K562 (cell line): ENCODE measurements at places on chromosomes 7 and 10.

- DNase-seq = peak; percentile 87
These were observed 47.6 kb downstream of the PDGFA start for GRCh38 chr7:471866-472639.

DNA sequence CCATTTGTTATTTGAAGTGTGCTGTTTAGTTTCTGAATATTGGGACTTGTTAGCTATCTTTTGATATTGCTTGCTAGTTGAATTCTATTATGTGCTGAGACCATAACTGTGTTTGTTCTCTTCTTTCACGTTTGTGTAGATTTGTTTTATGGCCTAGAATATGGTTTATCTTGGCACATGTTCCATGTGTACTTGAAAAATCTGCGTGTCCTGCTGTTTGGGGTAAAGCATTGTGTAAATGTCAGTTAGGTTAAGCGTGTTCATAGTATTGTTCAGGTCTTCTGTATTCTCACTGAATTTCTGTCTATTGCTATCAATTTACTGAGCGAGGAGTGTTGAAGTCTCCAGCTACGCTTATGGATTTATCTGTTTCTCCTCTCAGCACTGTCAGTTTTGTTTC lies 19.4 kb downstream of the MMP21 start:
- no peak for DNase-seq

GRCh38 chr10:3776796-3777571 lies 8.0 kb downstream of the KLF6 start:
- DNase-seq = peak; percentile 55

DNA sequence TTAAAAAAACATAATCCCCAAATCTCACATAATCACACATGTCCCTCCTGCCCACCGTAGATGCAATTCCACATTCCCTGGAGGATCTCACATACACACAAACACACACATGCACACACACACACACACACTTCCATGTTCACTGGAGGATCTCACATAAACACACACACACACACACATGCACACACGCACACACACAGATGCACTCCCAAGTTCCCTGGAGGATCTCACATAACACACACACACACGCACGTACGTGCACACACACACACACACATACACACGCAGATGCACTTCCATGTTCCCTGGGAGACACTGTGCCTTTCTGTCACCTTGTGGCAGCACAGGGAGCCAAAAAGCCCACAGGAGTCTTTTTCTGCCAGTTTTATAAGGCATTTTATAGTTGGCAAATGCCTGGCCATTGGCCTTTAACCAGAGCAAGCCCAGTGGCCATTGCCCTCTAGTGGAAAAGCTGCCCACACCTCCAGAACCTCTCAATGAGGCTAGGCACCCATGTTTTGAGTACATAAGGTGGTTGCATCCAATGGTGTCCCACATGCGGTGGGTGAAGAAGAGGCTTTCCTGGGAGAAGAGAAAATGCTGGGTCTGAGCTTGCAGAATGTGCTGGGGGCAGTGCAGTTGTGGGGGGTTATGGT lies 115.4 kb upstream of the ACBD5 start:
- no peak for DNase-seq

DNA sequence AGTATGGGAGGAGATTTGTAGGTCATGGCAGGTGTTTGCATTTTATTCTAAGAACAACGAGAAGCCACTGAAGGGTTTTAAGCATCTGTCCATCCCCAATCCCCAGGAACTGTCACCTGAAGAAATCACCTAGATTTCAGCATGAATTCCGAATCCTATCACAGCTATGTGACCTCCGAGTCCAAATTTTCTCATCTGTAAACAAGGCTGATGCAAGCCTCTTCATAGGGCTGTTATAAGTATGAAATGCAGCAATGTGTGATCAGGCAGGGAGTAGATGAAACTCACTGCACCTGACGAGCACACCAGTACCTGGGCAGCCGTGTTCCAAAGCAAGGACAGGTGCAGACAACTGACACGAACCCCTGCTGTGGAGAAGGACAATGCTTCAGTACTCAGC lies 14.0 kb downstream of the HABP2 start:
- DNase-seq = no peak

DNA sequence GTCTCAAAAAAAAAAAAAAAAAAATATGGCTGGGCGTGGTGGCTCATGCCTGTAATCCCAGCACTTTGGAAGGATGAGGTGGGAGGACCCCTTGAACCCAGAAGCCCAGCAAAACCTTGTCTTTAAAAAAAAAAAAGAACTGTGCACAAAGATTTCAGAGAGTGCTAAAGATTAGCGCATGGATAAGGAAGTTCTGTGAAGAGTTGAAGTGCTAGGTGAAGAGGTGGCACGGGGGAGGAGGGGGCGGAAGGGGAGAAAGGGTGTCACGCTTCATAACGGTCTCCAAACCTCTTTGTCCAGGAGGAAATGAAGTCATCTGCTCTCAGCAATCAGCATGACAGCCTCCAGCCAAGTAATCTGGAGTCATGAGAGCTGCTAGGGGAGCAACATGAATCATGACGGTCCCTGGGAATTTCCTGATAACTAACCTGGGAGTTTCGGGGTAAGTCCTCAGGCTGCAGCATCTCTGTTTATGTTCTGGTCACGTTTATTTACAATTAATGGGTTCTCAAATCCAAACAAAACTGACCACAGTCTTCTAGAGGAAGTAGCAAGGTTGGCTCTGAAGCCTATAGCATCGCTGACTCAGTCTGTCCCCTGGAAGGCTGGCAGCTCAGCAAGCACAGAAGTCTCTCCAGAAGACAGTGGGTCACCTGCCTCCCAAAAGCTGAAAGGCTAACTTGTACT lies 1.9 kb upstream of the PLAU start:
- DNase-seq = peak; percentile 56

GRCh38 chr7:24319209-24319608 lies 35.2 kb downstream of the NPY start:
- DNase-seq = no peak

GRCh38 chr10:68231817-68232251 lies at the start of gene ATOH7:
Gene ATOH7, minus strand, starts transcription at chr10:68232113. Its CDS starts 436 bp downstream, at chr10:68231677.
- DNase-seq = no peak

- no peak for DNase-seq
These were observed 37.7 kb downstream of the LRMDA start for GRCh38 chr10:75469006-75469616.

GRCh38 chr7:94307399-94308048 lies 87.2 kb upstream of the COL1A2 start:
- no peak for DNase-seq

GRCh38 chr7:24926623-24927524 lies 53.1 kb downstream of the OSBPL3 start:
- no peak for DNase-seq

DNA sequence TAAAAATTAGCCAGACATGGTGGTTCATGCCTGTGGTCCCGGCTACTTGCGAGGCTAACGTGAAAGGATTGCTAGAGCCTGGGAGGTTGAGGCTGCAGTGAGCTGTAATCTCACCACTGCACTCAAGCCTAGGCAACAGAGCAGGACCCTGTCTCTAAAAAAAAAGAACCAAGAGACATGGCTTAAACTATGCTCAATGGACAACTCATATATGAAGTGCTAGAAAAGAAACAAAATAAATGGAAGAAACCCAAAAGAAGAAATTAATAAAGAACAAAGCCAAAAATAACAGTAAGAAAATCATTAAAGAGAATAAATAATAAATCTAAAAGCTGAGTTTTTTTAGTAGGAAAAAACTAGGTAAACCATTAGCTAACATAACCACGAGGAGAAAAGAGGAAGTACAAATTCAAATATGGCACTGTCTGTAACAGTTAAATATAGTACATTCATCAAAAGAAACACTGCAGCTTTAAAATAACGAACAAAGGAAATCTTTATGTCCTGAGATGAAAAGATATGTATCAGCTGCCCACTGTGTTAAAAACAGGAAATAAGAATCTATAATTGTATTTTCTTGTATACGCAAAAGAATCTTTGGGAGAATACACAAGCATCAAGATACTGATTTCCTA lies 48.7 kb downstream of the UPF2 start:
- DNase-seq = no peak

GRCh38 chr10:16765509-16766375 lies 51.5 kb downstream of the RSU1 start:
- peak; percentile 75 for DNase-seq

DNA sequence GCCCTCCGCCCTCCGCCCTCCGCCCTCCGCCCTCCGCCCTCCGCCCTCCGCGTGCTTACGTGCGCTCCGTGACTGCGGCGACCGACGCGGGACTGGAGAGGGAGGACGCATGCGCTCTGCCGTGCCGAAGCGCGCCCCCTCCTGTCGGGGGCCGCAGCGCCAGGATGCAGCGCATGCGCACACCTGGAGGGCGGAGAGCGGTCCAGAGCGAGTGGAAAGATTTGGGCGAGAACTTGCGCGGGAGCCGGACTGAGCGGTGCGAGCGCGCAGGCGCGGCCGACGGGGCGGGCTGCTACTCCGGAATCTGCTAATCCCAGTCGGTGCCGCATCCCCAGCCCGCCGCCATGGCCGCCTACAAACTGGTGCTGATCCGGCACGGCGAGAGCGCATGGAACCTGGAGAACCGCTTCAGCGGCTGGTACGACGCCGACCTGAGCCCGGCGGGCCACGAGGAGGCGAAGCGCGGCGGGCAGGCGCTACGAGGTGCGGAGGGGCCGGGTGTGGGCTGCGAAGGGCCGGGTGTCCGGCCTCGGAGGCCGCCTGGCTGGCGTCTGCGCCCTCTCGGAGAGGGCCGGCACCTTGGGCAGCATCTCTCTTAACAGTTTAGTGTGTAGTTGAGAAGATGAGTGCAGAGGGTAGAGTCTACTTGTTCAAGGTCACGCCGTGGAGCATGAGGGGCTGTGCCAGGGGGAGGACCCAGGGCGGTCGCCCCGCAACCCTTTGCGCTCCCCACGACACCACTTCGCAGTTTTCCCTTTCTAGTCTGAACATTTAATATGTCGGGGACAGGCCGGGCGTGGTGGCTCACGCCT lies at the start of gene PGAM1:
Gene PGAM1 (plus strand): TSS at position 228 of the 812 bp plus-strand sequence. CDS start 117 bp downstream, at position 345.
- peak; percentile 99 for DNase-seq

- DNase-seq = no peak
These were observed 61.9 kb upstream of the TNS3 start for GRCh38 chr7:47643716-47644400.

DNA sequence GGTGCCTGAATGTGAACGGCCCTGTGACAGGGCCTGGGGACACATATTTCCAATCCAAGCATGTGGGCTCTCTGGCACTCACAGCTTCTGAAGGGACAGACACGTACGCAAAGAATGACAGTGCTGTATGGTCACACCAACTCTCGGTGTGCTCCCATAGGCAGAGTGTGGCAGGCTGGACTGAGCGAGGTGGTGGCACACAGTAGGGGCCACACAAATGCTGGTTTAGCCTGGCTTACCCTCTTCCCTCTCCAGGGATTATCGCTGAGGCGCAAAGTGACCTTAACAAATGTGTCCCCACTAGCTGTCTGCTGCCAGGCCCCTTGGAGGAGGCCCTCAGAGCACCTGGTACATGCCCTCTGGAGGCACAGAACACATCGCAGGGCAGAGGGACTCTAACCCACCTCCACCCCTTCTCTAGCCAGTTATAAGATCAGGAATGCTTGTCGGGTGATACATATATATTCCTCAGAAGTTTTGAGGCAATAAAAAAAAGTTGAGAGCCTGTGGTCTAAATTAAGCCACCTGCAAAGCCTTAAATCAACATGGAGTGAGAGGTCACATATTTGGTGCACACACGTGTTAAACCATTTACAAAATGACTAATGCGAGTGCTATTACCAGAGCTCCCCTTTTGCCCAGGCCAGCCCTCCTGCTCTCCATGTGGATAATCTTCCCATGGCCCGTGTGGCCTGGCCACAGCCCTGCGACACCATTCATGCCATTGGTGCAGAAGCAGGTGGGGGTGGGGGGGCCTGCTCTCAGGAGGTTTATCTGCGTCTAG lies 262.8 kb upstream of the GRB10 start:
- no peak for DNase-seq

GRCh38 chr7:137276189-137276588 lies 67.3 kb downstream of the PTN start:
- no peak for DNase-seq

DNA sequence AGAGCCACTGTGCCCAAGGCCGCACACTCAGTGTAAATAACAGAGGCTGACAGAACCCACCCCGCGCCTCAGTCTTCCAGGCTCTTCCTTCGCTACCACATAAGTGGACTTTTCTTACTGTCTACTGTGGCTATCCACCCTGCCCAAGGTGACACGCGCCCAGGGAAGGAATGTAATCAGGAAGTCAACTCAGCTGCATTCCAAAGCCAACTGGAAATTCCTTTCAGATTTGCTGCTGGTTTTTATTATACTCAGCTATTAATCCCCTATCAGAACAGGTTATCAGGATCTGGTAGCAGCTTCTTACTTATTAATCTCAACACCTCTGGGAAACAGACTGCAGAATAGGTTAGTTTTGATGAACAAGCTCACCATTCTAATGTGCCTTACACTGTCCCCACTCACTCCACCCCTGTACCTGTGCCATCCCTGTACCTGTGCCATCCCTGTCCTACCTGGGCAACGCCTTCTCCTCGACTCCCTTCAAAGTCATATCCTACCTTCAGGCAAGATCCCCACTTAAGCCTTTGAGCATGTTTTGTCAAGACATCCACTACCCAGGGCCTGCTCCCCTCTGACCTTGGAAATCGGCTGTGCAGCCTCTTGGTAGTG lies 90.7 kb downstream of the NHLRC2 start:
- DNase-seq = no peak

GRCh38 chr7:74625446-74625845 lies 32.1 kb upstream of the GTF2I start:
- peak; percentile 11 for DNase-seq

- no peak for DNase-seq
These were observed 615.0 kb downstream of the ANKRD7 start for GRCh38 chr7:118839515-118839914.

DNA sequence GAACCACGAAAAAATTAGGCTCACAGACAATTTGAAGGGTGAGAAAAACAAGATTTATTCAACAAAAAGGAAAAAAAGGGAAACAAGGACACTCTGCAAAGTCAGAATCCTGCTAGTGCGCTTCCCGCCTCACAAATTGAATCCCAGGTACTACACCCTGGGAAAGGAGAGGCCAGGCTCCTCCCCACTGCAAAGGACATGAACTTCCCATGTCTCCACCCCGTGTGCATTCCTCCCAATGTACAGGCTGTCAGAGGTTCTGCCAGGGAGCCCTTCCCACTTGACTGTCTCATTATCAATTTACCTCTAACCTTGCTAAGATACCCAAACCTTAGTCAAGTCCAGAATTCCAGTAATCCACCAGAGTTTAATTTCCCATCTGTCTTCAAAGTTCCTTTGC lies 70.4 kb upstream of the CDK1 start:
- DNase-seq = no peak

DNA sequence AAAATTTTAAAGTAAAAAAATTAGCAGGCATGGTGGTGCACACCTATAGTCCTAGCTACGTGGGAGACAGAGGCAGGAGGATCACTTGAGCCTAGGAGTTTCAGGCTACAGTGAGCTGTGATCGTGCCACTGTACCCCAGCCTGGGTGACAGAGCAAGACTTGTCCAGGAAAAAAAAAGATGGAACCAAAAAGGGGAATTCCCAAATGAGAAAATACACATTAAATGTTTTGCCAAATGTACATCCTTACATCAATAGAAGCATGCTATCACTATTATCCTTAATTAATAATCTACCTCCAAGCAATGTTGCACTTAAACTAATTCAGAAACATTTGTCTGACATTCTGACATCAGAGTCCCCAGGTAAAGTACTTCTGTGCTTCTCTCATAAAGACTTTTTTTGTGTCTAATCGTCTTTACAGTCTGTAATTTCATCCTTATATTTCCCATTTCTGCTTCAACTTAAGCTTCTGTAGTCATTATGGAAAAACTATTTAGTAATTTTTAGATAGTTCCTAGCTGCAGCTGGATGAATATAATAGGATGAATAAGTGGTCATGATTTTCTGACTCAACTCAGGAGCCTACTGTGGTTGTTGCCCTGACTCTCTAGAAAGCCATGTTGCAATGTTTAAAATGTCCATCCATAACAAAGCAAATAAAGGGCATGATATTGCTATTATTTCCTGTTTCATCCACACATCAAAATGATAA lies 57.7 kb downstream of the MYPN start:
- DNase-seq = no peak
